ENCODE measurements at places on chromosomes 6 and 20.

- DNase-seq = no peak
These were observed 203.4 kb downstream of the MYLK4 start for GRCh38 chr6:2547355-2547754.

DNA sequence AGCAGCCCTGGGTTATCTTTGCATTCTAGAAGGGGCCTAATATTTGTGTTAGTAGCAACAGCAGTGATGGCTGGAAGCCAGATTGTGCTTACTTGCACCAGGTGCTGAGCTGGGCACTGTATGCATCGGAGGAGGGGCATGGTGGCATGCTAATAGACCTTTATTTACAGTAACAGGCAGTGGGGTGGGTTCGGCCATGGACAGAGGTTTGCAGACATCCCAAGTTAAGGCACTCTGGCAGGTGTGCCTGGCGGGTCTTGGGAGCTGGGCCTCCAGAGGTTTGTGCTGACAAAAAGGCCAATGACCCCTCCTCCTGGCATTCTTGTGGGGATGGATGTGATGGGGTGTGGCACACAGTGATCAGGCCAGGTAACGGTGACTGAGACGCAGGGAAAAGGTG is 39.0 kb upstream of the CD93 start:
- no peak for DNase-seq

- DNase-seq = no peak
These were observed 8.8 kb upstream of the BPHL start for GRCh38 chr6:3109761-3110160.

GRCh38 chr6:11921017-11921438 is 91.1 kb upstream of the HIVEP1 start:
- DNase-seq = peak; percentile 93

GRCh38 chr6:148146717-148147462 is 195.7 kb upstream of the SASH1 start:
- DNase-seq = no peak

DNA sequence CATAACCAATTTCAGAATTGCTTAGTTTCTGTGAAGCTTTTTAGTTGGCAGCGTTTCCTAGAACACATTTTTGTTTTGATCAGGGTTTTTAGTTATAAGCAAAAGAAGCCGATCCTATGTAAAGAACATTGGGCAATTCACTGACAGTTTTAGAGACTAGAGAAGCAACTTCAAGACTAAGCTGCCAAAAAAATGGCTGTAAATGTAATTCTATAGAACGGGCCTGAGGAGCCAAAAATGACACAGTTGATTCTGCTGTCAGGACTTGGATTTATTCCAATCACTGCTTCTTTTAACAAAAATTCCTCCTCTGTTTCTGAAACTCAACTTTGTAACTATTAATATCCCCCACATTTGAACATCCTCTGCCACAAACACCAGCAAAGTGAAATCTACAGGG is 236.0 kb upstream of the EYS start:
- DNase-seq = no peak

- no peak for DNase-seq
These were observed 234.9 kb downstream of the OGFRL1 start for GRCh38 chr6:71523548-71523947.

GRCh38 chr6:53322188-53323029 is 26.3 kb downstream of the ELOVL5 start:
- DNase-seq = no peak

DNA sequence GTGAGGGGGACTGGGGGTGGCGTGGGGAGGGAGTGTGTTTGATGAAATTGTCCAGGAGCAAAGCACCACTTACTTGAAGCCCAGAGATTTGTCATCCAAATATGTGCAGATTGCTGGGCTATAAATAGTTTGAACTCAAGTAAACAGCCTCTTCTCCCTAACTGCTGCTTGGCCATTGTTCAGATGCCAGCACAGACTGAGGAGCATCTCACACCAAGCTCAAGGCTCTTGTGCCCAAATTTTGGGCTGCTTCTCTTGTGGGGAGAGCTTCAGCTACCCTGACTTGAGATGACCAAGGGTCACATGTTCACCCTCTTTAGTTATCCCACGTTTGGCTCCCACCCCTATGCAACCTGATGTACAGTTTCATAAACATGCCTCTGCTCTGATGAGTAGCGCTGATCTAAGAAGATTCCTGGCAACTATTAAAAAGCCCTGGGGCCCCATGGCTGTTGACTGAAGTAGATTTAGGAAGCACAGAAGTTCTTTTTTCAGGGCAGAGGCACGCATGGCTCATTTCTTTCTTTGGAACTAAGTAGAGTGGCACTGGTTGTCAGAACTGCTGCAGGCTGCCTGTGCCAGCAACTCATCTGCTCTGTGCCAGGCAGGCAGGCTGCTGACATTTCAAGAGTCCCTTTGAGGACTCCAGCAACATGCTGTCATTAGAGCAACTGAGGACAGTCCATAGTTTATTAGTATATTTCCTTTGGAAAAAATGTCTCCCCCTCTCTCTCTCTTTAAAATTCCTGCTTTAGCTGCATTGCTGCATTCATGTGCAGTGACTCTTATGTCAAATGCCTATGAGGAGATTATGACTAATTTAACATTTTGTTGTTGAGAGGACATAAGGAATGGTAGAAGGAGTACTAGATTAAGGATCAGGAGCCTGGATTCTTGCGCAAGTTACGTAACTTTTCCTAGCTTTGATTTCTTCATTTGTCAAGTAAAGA is 9.6 kb upstream of the PKIG start:
- DNase-seq = peak; percentile 92

DNA sequence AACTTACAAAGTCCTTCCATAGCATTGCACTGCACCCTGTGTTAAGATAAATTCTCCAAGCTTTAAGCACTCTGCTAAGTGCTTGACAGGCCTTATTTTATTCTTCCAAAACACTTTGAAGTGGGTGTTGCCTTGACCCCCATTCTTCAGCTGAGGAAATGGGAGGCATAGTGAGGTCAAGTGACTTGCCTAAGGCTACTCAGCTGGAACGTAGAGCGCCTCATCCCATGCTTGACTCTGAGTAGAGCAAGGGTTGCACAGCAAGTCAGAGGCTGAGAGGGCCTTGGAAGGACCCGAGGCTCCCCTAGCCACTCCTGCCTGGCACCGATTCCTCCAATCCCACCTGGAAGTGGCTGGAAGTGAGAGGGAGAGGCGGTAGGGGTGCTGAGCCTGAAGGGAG is 19.6 kb upstream of the CSNK2A1 start:
- no peak for DNase-seq

DNA sequence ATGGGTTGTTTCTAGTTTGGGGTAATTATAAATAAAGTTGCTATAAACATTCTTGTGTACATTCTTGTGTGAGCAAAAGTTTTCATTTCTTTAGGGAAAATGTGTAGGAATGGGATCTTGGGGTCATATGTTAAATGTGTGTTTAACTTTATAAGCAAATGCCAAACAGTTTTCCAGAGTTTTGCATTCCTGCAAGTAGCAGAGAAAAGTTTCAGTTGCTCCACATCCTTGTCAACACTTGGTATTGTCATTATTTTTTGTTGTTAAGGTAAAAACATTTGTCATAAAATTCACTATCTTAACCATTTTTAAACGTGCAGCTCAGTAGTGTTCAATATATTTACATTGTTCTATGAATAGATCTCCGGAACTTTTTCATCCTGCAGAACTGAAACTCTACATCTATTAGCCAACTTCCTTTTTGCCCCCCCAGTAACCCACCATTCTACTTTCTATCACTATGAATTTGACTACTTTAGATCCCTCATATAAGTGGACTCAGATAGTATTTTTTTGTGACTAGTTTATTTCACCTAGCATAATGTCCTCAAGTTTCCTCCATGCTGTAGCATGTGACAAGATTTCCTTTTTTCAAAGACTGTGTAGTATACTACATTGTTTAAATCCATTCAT is 48.4 kb downstream of the PHACTR2 start:
- no peak for DNase-seq

GRCh38 chr6:90144396-90144795 is 152.2 kb downstream of the BACH2 start:
- DNase-seq = no peak

- peak; percentile 25 for DNase-seq
These were observed 18.7 kb downstream of the NANP start for GRCh38 chr20:25605148-25605547.

- DNase-seq = no peak
These were observed at the start of gene CLIC5 for GRCh38 chr6:46015119-46015968. TSS of gene CLIC5 (minus strand) at chr6:46015860. CDS start at chr6:46015542, 318 bp downstream.

DNA sequence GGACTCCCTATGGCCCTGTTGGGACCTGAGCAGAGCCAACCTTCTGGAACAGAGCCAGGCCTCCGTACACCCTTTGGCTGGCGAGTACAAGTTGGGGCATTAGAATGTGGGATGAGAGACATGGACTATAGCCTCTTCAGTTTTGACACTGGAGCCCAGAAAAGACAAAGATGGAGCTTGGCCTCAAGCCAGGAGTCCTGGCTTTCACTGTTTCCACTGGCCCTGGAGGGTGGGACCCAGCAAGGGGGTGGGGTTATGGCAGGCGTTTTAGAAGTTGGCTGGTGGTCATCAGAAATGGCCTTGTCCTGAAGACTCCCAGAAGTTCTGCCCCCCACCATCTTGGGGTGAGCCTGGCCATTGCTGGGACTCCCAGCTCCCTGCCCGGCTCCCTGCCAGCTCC is 21.8 kb downstream of the ITPR3 start:
- DNase-seq = no peak

GRCh38 chr20:32110173-32110704 is 725 bp downstream of the TM9SF4 start:
- DNase-seq = no peak

DNA sequence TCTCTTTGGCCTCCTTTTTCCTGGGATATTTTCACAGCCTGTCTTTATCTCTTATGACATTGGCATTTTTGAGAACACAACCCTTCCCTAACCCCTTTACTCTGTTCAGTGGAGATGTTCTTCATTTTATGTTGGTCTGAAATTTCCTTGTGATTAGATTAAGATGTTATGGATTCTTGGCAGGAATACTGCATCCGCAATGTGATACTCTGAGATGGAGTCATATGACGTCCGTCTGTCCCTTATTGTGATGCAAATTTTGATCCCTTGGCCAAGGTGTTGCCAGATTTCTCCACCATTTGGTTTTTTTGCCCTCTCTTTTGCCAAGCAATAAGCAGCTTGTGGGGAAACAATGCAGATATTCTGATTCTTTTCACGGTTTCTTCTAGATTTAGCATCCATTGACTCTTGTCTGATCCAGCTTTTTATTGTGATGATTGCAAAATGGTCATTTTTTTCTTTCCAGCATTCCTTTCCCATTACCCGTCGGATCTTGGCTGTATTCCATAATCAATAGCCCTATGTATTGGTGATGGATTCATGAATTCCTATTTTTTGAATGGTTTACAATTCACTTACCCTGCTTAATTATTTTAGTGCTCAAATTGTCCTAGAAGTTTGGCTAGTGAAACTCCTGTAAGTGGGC is 85.1 kb downstream of the NCOA3 start:
- DNase-seq = peak; percentile 51

GRCh38 chr6:91562955-91563354 is 976.1 kb upstream of the MAP3K7 start:
- DNase-seq = no peak

DNA sequence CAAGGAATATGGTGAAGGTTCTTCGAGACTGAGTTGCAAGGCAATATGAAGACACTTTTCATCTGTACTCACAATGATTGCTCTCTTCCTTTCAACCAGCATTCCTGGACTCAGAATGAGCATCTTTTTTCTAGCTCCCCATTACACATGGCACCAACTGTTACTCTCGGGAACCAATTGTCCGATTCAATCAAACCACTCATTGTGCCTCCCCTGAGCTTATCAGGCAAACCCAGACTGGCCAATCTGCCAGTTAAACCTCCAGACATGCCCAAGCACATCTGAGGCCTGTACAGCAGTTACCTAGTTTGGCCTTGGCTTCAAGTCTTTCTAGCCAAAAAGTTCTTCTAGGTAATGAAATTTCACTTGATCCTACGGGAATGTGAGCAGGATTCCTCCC is 164.1 kb downstream of the ID4 start:
- DNase-seq = no peak

DNA sequence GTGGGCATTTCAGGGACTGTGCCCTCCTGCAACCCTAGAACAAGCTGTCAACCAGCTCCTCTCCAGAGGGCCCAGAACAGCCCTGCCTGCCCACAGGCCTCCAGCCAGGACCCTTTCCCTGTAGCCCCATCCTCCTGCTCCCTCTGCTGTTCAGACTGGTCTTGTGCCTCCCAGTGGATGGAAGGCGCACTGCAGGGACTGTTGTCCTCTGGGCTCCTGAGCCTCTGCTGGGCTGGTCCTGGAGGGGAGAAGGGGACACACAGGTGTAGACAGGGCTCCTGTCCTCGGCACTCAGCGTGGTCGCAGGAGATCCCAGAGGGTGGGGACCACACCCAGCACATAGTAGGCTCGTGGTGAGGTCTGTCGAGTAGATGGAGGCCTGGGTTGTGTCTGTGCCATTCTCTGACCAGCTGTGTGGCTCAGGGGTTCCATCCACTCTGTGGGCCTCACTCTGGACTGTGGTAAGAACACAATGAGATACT is 11.5 kb downstream of the ITPR3 start:
- no peak for DNase-seq

- DNase-seq = no peak
These were observed 134.9 kb downstream of the BCAS1 start for GRCh38 chr20:53935344-53936084.

GRCh38 chr20:62369815-62370114 is 2.7 kb upstream of the LAMA5 start:
- no peak for DNase-seq

- no peak for DNase-seq
These were observed 21.9 kb upstream of the TULP1 start for GRCh38 chr6:35534407-35535170.

DNA sequence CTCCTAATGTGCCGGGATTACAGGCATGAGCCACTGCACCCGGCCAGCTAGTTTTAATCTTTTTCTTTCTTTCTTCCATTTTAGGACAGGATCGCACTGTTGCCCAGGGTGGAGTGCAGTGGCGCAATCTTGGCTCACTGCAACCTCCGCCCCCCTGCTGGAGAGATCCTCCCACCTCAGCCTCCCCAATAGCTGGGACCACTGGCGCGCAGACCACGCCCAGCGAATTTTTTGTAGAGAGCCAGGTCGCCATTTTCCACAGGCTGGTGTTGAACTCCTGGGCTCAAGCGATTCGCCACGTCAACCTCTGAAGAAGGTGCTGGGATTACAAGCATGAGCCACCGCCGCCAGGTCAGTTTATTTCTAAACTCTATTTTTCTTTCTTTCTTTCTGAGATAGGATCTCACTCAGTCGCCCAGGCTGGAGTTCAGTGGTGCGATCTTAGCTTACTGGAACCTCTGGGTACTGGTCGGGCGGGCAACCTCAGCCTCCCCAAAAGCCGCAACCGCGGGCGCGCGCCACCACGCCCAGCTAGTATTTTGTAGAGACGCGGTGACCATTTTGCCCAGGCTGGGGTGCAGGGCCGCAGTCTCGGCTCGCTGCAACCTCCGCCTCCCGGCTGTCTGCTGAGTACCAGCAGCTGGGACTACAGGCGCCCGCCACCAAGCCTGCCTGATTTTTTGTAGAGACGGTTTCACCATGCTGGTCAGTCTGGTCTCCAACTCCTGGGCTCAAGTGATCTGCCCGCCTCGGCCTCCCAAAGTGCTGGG is 20.0 kb upstream of the LIN28B start:
- DNase-seq = no peak

DNA sequence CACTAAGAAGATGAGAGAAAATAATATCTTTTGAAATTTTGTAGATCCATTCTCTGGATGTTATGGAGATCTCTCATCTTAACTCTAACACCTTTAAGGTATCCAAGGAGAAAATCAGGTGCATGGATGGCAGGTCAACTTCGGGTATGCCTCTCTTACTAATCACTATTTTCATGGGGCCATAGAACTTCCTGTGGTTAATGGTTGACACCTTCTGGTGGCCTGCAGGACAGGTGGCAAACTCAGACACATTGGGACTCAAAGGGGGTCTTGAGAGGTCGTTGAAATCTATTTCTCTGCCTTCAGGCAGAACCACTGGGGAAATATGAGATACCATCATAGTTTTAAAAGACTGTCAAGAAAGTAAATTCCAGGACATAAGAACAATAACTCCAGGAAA is 76.5 kb downstream of the ADAT2 start:
- no peak for DNase-seq

Measured in AG10803 (cell line).